ENCODE measurements at places on chromosomes 1 and 21.

- DNase-seq: no peak
Measured at GRCh38 chr1:37612186-37612585, 16.4 kb upstream of the GNL2 start.

DNA sequence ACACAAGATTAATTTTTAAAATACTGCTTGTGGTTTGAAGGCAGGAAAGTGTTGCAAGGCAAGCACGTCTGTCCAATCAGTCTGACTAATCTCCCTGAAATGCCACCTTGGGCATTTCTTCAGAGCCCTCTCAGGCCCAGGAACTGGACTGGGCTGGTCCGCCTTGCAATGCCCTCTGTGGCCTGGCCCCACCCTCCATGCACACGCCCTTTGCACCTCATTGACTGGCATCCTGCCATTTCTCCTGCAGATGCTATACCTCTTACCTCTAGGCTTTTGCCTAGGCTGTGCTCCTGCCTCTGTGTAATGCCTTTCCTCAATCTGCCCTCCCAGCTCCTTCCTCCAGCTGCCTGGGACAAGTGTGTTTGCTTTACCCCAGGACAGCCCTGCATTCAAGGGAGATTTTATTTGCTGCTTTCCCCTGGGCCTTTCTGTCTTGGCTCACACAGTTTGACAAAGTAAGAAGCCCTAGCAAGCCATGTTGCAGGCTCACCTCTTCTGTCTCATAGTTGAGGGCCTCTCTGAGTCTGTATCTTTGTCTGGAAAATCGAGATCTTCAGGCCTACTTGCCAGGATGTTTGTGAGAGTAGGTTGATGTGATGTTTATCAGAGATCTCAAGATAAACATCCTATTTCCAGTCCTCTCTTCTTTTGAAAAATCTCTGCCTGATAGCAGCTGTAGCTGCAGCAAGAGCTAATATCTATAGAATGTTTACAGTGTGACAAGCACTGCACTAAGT is 149.2 kb upstream of the JUN start:
- peak; percentile 53 for DNase-seq

DNA sequence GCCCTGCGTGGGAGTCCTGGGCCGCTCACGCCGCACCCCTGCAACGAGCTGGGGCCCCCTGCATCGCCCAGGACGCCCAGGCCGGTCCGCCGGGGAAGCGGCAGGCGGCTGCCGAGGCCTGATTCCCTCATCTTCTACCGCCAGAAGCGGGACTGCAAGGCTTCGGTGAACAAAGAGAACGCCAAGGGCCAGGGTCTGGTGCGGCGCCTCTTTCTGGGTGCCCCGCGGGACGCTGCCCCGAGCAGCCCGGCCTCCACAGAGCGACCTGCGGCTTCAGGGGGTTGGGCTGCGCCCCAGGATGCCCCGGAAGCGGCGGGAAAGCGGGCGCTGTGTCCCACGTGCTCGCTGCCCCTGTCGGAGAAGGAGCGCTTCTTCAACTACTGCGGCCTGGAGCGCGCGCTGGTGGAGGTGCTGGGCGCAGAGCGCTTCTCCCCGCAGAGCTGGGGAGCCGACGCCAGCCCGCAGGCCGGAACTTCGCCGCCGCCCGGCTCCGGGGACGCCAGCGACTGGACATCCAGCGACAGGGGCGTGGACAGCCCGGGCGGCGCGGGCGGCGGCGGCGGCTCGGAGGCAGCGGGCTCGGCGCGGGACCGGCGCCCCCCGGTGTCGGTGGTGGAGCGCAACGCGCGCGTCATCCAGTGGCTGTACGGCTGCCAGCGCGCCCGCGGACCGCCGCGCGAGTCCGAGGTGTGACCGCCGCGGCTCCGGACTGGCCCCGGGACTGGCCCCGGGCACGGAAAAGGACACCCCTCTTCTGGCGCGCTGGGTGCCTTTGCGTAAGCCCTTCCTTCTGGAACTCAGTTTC is 2.7 kb downstream of the FAM110D start:
- DNase-seq: peak; percentile 65

DNA sequence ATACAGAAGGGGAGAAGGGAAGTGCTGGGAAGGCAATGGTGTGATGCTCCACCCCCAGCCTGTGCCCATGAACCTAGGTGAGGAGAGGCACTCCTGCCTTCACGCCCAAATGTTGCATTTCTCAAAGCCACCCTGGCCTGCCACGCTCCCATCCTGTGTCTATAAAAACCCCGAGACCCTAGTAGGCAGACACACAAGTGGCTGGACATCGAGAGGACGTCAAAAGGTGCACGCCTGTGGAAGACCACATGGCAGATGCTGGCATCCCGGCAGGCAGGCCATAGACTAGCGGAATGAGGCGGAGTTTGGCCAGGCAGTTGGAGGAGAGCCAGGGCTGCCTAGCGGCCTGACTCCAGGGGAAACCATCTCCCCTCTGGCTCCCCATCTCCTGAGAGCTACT is 1168.5 kb upstream of the ADGRL2 start:
- DNase-seq: no peak

- no peak for DNase-seq
Measured at GRCh38 chr1:230825761-230826160, 42.6 kb downstream of the C1orf198 start.

DNA sequence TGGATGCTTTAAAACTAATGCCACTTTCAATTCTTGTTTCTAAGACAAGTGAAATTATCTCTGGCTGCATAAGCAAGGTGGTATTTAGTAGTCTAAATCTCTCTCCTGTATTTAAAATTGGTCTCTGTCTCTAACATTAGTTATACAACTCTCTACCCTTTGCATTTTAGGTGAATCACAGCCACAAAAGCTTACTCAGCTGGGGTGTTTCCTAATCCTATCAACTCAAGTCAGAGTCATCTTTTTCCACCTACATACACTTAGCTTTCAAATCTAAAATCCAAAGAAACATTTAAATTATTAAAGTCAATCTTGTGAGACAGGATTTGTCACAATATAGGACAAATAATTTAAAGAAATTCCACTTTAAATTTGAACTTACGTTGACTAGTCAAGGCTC is 255.1 kb upstream of the CXADR start:
- no peak for DNase-seq

DNA sequence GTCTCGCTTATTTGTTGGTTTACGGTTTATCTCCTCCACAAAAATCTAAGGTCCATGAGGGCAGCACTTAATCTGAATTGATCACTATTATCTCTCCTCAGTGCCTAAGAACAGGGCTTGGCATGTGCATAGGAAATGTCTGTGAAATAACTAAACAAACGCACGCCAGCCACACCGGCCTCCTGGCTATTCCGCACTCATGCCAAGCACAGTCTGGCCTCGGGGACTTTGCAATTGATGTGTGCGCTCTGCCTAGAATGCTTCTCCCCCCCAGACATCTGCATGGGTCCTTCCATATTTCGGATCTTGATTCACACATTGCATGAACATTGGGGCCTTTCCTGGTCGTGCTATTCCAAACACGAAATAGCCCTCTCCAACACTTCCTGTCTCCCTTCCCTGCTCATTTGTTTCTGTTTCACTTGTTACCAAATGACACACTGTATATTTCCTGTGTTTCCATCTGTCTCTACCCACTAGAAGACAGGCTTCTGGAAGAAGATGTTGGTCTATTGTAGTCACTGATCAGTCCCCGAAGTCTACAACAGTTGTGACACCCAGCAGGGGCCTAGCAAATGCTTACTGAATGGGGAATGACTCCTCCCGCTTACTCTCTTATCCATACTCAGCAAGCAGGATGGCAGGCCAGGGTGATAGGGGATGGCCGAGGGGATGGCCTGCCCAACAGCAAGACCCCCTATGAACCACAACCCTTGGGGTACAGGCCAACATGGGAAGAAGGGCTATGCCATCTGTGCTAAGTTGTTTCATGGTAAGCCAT is 93.9 kb downstream of the GLIS1 start:
- DNase-seq: no peak

GRCh38 chr1:51289676-51290488 is 40.5 kb downstream of the TTC39A start:
- DNase-seq: no peak

- no peak for DNase-seq
Measured at GRCh38 chr1:90204023-90204590, 209.2 kb downstream of the ZNF326 start.

- no peak for DNase-seq
Measured at GRCh38 chr1:65505547-65506300, 85.3 kb downstream of the LEPR start.

- DNase-seq: peak; percentile 34
Measured at GRCh38 chr1:24555591-24556413, at the start of gene NCMAP. Gene NCMAP, plus strand, starts transcription at chr1:24556087. Its CDS starts 39,344 bp downstream, at chr1:24595431.

GRCh38 chr1:214565310-214565709 is 13.9 kb upstream of the PTPN14 start:
- no peak for DNase-seq

GRCh38 chr21:29205988-29206387 is 75.5 kb downstream of the MAP3K7CL start:
- DNase-seq: no peak

DNA sequence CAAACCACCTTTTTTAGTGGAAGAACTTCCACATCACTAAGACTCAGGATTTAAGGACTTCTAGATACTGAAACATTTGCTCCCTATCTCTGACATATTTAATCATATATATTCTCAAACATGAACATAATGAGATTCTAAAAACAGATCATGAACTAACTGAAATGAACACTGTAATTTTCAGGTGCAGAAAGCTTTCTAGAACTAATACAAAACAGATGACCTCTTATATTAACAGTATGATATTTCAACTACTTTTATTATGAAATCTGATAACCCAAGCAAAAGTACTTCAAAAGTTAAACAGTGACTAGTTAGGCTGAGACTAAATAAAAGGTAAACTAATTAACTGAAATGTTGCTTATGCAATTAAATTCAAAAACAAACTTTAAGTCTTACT is 157.5 kb downstream of the COP1 start:
- DNase-seq: no peak

GRCh38 chr1:57232500-57232899 is 191.4 kb downstream of the DAB1 start:
- no peak for DNase-seq

DNA sequence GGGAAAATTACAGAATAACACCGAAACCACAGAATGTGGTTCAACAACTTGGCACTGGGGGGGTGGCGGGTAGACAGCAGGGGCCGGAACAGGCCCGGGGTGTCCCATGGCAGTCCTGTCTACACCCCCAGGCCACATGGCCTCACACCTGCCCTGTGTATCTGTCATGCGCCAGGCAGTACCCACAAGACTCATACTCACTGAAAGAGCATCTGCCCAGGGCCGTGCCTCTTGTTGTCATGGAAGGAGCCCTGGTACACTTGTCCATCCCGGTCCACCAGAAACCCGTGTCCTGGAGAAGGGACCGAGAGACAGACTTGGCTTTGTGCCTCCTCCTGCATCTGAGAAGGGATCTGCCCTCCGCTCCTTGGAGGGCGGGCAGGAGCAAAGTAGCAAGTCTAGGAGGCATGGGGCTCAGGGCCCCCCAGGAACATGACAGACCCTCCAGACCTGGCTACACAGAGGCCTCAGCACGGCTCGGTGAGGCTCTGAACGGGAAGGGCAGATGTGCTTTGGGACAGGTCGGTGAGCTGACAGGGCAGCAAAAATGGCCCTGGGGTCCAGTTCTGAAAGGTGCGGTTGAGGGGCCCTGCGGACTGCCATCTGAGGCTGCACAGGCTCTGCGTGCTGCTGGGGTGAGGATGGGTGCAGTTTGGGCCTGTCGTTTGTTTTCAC is 5.6 kb downstream of the MORN1 start:
- DNase-seq: no peak

- no peak for DNase-seq
Measured at GRCh38 chr1:197198911-197199310, 52.4 kb upstream of the ASPM start.

GRCh38 chr1:1080122-1080757 is 6.1 kb upstream of the RNF223 start:
- DNase-seq: no peak

DNA sequence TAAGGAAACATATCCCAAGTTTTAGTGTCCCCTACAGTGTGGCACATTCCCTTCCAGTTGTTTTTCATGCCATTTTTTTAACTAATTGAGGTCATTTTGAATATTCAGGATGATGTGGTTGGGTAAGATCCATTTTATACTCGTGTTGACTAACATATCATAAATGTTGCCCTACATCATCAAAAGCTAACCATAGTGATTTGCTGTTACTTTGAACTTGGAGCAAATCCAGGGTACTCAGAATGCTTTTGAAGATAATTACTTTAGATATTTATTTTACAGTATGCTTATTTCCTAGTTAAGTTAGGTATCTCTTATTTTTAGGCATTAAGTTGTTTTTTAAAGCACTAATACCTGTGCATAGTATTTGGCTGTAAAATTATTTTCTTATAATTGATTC is 57.8 kb downstream of the DYRK1A start:
- no peak for DNase-seq

GRCh38 chr1:101194746-101195145 is 42.1 kb upstream of the S1PR1 start:
- DNase-seq: no peak

GRCh38 chr1:23448846-23449245 is 24.3 kb upstream of the TCEA3 start:
- DNase-seq: no peak

- no peak for DNase-seq
Measured at GRCh38 chr1:211683396-211684297, 8.2 kb upstream of the NEK2 start.

GRCh38 chr21:35753308-35753707 is 307.0 kb downstream of the SETD4 start:
- no peak for DNase-seq

- no peak for DNase-seq
Measured at GRCh38 chr1:109641078-109641740, 14.7 kb upstream of the GSTM4 start.

GRCh38 chr21:45543710-45544448 is 1.6 kb upstream of the SLC19A1 start:
- no peak for DNase-seq

DNA sequence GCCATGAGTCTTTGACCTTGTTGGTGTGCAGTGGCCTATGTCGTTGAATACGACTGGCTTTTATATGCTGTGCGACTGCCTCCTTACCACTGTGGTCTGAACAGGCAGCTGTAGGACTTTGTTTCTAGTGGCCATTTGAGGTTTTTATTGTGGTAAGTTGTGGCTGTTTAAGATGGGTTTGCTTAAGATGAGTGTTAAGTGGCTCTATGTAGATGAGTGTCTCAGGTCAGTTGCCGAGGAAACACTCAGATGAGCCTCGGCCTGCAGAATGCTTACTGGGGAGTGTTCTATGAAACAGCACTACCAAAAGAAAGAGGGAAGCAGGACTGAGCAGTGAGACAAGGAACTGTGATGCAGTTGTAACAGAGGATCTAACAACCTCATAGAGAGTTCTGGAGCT is 14.9 kb upstream of the CD1C start:
- DNase-seq: no peak

GRCh38 chr1:112297536-112297935 is 98.5 kb upstream of the CTTNBP2NL start:
- DNase-seq: no peak

GRCh38 chr21:38175306-38175705 is 81.5 kb upstream of the KCNJ15 start:
- DNase-seq: no peak

- no peak for DNase-seq
Measured at GRCh38 chr1:173329726-173330125, 122.6 kb upstream of the TNFSF4 start.

DNA sequence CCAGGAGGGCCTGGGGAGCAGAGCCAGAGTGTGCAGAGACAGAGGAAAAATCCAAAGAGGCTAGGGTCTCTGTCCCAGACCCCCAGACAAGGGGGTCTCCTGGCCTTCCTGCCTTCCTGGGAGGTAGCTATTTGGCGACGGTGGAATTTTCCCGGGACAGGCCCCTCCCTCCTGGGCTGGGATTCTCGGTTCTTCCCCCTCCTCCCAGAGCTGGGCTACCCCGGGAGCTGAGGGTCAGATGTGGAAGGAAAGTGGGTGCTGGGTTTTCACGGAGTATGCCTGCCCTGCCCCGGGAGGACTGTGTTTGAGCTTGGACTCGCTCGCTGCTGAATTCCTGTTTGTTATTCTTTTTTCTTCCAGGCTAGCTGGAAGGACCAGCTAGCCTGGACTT is 759 bp downstream of the AMPD2 start:
- peak; percentile 50 for DNase-seq
